Hindlimb muscle (tissue), 1 donor: ENCODE measurements at places on chromosomes 3 and 15. TPM values are rescaled to one million over a fixed set of nuclear protein-coding genes. Genes with fewer than 3 reads are reported as not detected.

LOXL1 gene
- polyA plus RNA-seq = 35.3 TPM

DNA sequence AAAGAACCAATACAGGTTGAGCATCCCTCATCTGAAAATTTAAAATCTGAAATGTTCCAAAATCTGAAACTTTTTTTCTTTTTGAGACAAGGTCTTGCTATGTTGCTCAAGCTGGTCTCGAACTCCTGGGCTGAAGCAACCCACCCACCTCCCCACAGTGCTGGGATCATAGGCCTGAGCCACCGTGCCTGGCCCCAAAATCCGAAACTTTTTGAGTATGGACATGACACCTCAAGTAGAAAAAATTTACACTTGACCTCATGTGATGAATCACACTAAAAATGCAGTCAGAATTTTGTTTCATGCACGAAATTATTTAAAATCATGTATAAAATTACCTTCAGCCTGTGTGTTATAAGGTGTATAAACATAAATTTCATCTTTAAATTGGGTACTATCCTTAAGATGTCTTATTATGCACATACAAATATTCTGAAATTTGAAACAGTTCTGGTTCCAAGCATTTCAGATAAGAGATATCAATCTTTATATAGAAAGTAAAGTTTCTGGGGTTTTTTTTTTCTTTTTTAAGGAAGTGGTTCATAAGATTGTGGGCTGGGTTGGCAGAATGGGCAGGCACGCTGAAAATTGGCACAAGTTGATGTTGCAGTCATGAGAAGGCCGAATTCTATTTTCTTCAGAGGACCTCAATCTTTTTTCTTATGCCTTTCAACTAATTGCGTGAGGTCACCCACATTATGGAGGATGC is 72.5 kb downstream of the SPRED1 start:
- DNase-seq = no peak

DNA sequence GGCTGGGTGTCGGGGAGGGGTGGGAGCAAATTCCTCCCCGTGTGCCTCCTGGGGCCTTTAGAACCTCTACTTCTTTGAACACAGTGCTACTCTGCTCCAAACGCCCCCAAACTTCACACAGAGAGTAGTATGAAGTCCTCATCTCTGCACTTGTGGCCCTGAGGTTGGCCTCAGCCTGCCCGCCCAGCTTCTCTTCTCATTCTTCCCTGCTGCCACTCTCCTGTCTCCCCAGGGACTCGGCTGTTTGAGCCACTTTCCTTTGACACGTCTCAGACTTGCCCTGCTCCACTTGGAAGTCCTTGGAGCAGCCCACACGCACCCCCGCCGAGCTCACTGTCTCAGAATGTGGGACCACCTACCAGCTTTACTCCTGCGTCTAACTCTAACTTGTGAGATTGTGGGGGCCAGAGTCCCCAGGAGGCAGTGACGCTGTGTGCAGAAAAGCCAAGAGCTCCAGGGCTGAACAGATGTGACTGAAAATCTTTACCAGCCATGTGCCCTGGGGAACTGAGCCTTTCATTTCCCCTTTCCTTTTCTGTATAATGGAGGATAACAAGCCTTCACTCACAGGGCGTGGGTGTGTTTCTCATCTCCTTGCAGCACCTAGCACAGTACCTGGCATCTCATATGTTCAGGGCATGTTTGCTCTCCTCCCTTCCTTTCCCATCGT is 233.6 kb upstream of the CTDSPL start:
- no peak for DNase-seq

GRCh38 chr15:49062900-49063299 is 16.7 kb upstream of the SECISBP2L start:
- DNase-seq = no peak

DNA sequence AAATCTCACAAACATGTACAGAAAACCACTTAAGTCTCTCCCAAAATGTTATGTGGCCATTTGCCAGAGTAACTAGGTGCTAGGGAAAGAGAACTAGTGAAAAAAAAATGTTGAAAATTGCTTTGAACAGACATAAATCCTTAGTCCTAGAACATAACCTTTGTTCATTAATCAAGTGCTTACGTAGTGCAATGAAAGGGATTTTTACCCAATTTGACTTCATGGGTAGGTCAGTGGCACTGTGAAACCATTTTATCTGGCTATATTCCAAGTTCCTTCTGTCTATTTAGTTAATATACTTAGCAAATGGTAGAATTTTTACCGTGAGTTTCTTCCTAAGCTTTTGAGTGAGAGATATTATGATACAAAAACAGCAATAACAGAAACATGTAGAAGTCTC is 209.4 kb downstream of the DIPK2A start:
- no peak for DNase-seq

DNA sequence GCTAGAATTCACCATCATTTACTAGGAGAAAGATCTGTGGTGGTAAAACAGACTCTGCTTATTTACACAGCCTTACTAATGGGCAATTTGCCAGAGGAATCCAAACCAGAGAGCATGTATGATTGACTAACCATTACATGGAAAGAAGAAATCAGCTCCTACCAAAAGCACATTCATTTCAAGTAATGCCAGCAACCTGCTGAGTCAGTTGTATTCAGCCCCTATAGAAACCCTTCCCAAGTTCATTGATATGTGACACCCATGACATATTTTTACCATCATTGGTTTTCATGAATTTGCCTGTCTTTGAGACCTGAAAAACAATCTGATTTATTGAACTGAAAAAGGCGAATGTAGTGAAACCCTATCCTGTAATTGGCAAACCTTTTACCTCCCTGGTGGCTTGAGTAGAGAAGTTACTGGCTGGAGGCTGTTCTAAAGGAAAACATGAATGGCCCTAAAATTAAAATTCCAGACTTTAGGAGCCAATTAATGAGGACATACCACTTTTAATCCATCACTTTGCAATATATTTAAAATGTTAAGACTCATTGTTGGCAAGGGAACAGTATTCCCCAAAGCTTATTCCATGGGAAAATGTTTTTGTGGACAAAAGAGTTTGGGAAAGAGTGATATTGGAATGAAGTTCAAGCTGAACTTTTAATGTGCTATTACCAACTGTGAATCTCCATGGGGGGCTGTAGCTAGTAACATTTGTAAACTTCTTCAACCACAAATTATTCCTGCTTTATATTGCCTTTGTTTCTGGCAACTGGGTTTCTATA is 542.9 kb downstream of the FHIT start:
- DNase-seq = no peak

- DNase-seq = no peak
Observed at GRCh38 chr3:114622001-114622400, 328.2 kb downstream of the TIGIT start.

DNA sequence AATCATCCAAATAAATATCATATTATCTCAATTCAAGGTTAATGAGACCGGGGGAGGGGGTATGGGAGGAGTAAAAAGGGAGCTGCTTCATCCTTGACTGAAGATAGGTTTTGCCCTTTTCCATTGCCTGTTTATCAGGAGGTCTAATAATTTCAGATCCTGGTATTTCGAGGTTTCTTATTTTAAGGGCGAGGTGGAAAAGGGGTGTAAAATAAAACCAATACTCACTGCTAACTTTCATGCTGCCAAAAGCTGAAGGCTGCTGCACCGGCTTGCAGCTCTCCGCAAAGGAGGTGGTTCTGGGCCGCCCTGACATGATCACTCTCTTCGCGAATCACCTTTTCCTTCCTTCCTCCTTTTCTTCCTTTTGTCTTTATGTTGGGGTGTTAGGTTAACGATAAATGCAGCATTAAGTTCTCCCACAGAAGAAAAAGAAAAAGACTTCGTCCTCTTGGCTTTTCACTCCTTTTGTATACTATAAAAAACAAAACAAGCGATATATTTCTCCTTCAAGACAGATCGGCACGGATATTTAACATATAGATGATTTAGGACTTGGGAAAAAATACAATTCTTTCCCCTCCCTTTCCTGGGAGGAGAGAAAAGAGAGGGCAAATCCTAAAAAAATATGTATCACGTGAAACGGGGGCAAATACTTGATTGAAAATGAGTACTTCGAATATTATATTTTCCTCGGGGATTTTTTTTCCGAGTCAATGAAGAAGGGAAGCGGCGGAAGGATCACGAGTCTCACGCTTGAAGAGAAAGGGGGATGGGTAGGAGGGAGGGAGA is 932 bp downstream of the GSK3B start:
- DNase-seq = peak; percentile 32

GRCh38 chr15:68378595-68378994 is 53.4 kb downstream of the ITGA11 start:
- no peak for DNase-seq

- no peak for DNase-seq
Observed at GRCh38 chr15:50134524-50135024, 15.5 kb upstream of the ATP8B4 start.

DNA sequence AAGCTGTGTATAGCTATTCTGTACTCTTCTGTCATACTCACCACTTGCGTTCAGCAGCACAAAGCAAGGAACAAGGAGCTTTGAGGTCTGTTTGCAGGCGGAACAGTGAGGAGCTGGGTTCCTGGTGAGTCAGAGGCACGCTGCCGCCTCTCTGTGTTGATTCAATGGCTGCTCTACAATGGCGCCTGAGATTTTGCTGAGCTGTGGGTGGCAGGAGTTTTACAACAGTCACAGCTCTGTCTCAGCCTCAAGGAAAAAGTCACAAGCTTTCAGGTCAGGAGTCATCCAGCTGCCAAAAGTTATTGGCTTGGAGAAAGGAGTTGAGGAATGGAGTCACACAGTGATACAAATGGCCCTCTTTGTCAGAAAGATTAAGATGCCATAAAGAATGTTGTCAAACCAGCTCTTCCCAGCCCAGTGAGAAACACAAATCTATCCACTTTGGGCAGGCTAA is 98.1 kb downstream of the SSR3 start:
- no peak for DNase-seq

GABRG3 gene
- polyA plus RNA-seq = 0.18 TPM

DNA sequence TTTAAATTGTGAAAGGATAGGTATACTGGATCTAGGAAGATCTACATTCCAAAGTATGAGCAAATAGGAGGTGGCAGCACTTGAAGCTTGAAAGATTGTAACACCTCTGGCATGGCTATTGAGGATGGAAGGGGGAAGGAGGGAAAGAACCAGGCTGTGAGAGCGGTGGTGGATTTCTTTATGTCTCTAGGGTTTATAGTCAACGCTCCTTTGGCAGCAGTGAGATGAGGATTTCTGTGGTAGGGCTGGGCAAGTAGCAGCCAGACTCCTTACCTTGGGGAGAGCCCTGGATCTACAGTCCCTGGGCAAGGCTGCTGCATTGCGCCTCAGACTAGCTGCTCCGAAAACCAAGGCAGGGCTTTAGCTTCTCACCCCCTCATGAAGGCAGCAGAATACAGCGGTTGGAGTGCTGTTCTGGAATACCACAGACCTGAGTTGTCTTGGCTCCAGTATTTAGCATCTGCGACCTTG is 53.2 kb downstream of the MEF2A start:
- no peak for DNase-seq

ATP8B4 gene
- polyA plus RNA-seq = 4.3 TPM

GRCh38 chr3:58307639-58308215 is 1.4 kb downstream of the HTD2 start:
- DNase-seq = peak; percentile 39

TM4SF18 gene
- 12.9 TPM for polyA plus RNA-seq

HRG gene
- 0.18 TPM for polyA plus RNA-seq

DNA sequence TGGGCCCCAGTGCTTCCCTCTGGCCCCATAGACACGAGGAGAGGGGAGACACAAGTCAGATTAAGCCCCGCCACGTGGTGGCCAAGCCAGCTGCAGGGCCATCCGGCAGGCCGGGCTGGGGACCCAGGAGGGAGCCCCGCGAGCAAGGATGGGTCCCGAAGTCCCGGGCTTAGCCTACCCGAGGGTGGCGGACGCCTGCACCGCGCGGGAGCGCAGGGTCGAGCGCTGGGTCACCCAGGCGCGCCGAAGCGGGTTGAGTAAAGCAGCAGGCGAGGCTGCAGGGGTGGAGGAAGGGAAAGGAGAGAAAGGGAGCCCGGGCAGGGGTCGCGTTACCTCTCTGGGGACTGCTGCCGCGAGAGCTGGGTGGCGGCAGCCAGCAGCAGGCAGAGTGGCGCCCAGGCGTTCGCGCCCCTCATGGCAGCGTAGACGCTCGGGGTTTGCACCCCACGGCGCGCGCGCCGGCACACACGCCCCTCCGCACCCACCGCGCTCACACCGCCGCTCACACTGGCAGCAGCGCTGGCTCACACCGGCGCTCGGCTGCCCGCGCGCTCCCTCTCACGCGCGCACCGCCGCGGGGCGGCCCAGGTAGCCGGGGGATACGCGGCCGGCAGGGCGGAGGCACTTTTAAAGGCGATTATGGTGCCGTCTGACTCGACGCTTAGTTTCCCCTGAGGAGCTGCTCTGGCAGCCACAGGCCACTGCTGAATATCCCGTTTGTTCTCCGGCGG is at the start of gene PCOLCE2:
Gene PCOLCE2 (minus strand): TSS at position 603 of the 731 bp plus-strand sequence. CDS start 187 bp downstream, at position 416.
- peak; percentile 10 for DNase-seq

- no peak for DNase-seq
Observed at GRCh38 chr15:48003441-48003840, 117.3 kb upstream of the SLC24A5 start.

- DNase-seq = no peak
Observed at GRCh38 chr3:122315619-122316018, 9.4 kb upstream of the CSTA start.

DNA sequence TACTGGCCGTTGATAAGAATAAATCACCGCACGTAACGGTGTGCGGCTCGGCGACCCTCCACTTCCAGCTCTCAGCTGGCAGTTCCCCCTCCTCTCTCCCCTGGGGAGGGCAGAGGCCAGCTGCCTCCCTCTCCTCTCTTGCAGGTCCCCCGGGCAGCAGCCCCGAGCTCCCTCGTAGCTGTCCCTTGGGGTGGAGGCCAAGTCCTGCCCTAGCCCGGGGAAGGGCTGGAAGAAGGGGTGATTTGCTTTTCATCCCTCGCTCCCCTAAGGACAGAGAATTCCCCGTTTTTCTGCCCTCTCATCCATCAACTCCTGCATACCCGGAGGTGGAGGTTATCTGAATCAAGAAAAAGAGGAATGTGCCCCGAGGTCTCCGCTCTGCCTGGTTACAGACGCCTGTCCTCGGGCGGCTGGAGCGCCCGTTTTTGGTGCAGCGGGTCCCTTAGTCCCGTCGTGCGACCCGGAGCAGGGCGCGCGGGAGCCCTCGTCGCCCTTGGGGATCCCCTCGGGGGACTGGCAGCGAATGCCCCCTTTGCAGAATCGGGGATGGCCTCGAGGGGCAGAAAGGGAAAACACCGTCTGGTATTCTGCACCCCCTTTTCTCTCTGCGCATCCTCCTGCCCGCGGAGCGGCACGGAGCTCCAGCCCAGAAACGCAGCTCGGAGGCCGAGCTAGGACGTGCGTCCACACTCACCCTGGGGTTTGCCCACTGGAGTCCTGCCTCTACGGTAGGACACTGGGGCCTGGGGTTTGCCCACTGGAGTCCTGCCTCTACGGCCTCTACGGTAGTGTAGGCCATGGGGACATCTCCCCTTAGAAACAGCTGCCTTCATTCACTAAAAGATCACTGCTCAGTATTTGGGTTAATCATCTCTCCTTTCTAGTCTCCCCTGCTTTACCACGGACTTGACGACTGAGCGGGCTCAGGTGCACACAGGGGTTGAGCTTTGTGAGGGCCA is 2.2 kb downstream of the PTPRG start:
- peak; percentile 28 for DNase-seq

- no peak for DNase-seq
Observed at GRCh38 chr3:177179281-177180067, 17.8 kb downstream of the TBL1XR1 start.

RASGRP1 gene
- polyA plus RNA-seq = 0.54 TPM

GRCh38 chr3:15998911-15999310 is 175.6 kb upstream of the GALNT15 start:
- DNase-seq = no peak

PLCH1 gene
- 0.41 TPM for polyA plus RNA-seq
